ENCODE measurements at places on chromosomes 12 and 14.

DNA sequence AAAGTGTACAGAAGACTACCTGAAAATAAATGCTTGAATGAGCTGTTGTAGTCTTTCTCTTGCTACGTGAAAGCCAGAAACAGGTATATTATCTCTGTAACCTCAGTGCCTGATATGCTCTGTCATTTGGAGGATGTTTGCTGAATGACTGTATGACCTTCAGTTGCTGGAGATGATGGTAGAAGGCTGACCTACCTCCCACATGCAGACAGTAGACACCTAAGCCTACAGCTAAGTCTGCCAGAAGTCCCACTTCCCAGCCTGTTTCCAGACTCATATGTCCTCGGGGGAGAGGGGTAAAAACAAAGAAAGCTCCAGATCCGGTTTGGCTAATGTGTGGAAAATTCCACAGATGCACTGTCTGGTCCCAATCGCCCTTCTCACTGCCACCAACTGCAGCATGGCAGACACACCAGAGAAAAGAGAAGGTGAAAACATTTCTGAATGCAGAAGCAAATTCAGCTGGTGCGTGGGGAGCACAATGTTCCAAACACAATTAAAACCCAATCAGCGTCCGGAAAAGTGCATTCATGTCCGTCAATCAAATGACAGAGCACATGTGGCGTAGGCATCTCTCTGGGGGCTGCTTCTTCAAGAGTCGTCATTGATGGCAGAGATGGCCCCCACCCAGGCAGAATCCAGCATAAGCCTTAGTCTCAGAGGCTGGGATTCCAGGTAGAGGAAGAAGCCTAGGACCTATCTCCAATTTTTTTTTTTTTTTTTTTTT, 76.3 kb upstream of the TBX3 start:
- DNase-seq: no peak

- no peak for DNase-seq
Measured at GRCh38 chr14:103123634-103124500, 606 bp downstream of the TNFAIP2 start.

GRCh38 chr12:63129927-63130326, 21.1 kb downstream of the AVPR1A start:
- no peak for DNase-seq

- DNase-seq: peak; percentile 55
Measured at GRCh38 chr12:12467264-12467663, 95.4 kb downstream of the DUSP16 start.

DNA sequence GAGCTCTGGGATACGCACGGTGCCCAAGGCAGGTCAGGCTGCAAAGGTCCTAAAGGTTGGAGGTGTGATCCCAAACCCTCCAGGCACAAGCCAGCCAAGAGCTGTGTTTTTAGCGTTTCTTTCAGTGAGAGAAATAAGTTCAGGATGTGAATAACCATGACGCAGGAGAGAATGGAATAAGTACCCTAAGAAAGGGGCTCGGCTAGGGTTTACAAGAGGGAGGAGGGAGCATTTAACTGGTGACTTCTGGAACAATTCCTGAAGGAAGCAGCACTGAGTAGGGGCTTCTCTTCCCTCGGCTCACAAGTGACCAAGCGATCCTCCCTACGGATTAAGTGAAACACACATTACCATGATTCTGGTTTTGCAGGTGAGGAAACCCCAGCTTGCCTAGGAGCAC, 29.4 kb downstream of the SSH1 start:
- no peak for DNase-seq

DNA sequence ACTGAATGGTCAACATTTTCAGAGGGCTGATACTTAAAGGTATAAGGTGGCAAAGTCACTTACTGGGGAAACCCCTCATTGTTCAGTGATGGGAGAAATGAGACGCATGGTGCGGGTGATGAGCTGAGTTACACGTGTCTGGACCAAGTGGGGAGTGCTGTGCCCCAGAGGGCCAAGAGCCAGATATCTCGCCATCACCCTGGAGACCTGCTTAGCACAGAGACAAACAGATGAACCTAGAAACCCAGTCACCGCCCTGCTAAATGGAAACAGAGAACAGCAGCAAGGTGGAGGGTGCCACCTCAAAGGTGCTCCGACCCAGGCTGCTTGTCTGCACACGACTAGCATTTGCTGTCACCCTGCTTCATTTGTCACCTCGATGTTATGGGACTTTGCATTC, 92.4 kb downstream of the RBM19 start:
- DNase-seq: no peak

DNA sequence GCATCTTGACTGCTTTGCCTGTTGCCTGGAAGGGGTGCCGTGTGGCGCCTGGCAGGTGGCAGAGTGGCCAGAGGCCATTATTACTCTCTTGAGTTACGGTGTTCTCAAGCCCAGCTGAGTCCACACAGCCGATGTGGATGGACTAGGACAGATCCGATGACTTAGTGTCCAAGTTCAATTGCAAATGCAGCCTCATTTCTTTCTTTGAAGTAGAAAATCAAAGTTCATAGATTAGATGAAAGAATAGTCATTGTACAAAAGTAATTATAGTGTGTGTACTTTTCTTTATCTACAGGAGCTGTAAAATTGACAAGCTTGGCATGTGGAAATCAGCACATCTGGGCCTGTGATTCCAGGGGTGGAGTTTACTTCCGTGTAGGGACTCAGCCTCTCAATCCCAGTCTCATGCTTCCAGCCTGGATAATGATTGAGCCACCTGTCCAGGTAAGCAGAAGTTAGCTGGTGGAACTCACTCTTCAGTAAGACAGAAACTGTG, 44.7 kb downstream of the ANKRD9 start:
- DNase-seq: no peak

DNA sequence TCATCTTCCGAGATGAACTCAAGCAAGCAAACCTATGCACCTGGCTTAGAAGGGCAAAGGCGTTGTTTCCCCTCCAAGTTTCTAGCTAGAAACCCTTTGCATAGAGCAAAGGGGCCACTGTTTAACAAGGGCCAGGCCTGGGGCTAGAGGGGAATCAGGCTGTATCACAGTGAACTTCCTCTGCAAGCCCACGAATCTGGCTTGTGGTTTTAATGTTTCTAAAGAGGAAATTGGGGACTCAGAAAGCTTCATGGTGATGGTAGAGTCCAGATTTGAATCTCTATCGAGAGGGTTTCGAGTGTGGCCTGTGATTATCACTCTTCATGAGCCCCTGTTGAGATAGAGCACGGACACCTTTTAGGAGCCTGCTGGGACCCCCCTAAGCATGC, 189.9 kb downstream of the VRK1 start:
- no peak for DNase-seq

DNA sequence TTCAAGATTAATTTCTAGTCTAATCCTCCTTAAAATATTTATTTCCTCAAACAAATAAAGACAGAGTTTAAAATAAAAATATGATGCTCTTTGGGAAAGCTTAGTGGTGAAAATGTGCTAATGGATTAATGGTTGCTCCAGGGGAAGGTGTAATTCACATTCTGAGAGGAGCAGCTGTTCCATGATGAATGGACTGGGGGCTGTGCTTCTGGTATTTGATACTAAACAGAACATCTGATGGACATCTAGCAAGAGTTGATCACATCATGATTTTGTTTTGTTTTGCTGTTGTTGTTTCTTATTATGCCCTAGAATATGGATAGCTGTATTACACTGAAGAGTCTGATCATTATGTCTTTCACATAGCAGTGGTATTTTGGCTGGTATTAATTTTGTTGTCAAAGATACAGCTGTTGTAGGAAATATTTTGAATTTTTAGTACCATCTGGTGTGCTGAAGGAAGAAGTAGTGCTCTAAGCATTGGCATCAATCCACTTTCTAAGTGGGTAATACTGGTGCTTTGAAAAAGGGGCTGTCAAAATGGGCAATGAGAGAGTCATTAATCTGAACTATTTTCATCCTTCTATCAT, 296.4 kb downstream of the ADAMTS20 start:
- DNase-seq: no peak

DNA sequence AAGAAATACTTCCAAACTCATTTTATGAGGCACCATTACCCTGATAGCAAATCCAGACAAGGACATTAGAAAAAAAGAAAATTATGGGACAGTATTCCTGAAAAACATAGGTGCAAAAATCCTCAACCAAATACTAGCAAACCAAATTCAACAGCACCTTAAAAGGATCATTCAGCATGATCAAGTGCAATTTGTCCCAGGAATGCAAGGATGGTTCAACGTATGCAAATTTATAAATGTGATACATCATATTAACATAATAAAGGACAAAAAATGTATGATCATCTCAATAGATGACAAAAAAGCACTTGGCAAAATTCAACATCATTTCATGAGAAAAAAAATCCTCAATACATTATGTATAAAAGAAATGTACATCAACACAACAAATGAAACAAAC, 162.9 kb downstream of the DUSP6 start:
- no peak for DNase-seq

DNA sequence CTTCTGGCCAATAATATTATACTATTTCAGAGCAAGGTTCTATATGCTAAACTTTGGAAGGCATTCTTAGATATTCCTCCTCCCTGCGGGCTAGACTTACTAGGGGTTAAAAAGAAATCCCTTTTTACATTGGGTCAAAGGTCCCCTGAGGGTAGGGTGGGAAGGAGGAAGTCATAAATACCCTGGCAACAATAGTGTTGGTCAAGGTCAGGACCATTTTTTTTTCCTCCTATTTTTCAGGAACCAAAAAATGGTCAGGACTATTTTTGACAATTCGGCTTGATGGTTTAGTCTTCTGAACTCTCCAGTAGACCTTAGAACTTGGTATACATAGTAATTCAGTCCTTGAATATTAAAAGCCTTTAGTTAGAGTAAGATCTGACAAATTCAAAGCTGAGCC, 4.5 kb upstream of the NANOG start:
- no peak for DNase-seq

DNA sequence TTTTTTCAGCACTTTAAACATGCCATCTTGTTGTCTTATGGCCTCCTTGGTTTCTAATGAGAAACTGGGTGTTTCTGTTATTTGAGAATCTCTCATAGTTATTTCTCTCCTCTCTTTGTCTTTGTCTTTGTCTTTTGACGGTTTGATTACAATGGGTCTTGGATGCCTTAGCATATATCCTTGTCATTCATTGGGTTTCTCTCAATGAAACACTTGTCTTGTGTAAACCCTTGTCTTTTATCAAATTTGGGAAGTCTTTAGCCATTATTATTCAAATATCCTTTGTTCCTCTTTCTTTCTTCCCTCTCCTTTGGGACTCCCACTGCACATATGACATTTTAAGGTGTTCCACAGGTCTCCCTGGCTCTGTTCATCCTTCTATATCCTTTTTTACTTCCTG, 373.5 kb upstream of the TBX3 start:
- no peak for DNase-seq

DNA sequence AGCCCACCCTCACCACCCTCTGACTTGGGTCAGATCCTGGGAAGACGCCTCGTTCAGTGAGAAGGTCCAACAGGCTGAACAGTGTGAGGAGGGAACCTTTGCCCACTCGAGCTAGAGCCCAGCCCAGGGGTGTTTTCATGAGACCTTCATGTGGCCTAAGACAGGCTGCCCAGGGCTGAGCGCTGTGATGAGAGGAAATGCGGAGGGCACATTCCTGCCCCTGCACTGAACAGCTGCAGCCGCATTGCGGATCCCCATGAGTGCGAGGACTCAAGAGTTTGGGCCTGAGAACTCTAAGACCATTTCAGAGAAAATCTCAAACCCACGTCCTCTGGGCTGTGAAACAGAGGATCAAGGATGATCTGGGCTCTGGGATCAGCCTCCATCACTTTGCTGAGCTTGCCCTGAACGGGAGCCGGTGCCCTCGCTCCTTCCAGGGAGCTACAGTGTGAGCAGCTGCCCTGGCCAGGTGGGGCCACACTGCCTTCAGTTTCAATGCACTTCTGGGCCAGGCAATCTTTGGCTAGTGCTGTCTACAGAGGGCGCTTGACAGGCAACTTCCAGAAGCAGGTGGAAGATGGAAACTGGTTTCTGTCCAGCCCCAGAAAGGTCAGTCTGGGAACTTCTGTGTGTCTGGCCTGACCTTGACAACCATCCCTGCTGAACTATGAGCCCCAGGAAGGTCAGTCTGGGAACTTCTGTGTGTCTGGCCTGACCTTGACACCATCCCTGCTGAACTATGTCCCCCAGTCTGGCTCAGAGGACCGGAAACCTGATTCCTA, 43.5 kb upstream of the P2RX7 start:
- no peak for DNase-seq
